ENCODE measurements at places on chromosomes 2 and 18.

- no peak for DNase-seq
Measured at GRCh38 chr2:202014759-202015211, 18.9 kb upstream of the FZD7 start.

GRCh38 chr2:231764760-231765159 is 16.3 kb downstream of the PDE6D start:
- no peak for DNase-seq

DNA sequence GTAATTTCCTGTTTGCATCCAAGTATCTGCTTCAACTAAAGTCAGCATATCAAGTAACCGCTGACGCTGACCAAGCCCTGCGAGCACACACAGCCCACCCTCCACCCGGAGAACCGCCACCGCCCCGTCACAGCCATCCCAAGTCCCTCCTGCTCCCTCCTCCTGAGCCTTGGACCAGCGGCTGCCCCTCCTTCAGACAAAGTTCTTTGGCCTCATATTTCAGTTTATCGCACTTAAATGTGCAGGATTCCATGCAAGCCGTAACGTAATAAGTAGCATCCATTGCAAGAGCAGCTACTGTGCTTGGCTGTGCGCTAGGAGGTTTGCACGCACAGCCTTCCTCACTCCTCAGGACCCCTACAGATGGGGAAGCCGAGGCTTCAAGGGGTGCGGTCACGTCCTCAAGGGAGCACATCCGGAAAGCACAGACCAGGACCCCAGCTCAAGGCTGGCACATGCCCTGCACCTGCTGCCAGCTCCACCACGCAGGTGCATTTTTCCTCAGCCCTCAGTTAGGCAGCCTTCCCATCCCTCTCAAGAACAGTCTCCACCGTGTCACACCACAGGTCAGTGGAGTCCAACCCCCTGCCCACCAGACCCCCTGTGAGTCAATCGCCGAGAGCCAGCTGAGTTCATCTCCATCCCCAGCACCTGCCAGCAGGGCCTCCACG is 17.1 kb downstream of the PXDN start:
- no peak for DNase-seq

- DNase-seq = no peak
Measured at GRCh38 chr2:158837645-158838044, 42.5 kb downstream of the DAPL1 start.

GRCh38 chr2:83022631-83023210 is 1436.4 kb downstream of the SUCLG1 start:
- DNase-seq = no peak

DNA sequence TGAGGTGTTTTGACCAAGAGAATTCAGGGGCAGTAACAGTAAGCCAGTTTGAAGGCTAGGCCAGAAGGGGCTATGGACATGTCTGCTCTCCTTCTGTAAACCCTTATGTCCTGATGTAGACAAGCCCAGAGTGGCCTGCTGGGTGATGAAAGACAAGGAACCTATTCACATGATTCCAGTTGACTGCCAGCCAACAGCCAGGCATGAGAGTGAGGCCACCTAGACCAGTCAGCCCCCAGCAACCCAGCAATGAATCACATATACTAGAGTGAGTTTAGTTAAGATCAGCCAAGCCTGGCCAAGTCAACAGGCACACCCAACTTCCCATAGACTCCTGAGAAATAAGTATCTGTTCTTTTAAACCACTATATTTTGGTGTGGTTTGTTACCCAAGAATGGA is 1889.7 kb upstream of the CELF4 start:
- no peak for DNase-seq

GRCh38 chr2:213219816-213220215 is 64.4 kb upstream of the SPAG16 start:
- DNase-seq = no peak

GRCh38 chr2:31113765-31114164 is 24.5 kb downstream of the GALNT14 start:
- DNase-seq = no peak

GRCh38 chr2:170265321-170265720 is 87.4 kb downstream of the MYO3B start:
- no peak for DNase-seq

DNA sequence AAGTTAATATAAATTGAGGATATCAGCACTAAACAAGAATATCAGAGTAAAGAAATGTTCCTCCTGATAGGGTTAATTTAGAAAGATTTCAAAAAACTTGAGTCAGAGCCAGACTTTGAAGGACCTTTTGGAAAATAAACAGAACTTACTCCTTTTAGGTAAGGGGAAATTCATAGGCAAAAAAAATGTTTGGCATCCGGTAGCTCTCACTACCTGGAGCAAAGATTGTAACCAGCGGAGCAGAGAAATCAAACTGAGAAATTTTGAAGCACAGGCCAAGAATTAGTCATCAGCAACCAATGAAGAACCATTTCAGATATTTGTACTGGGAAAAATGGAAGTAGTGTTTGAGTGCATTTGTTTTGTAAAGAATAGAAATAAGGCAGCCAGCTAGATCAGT is 113.0 kb downstream of the ICA1L start:
- no peak for DNase-seq

DNA sequence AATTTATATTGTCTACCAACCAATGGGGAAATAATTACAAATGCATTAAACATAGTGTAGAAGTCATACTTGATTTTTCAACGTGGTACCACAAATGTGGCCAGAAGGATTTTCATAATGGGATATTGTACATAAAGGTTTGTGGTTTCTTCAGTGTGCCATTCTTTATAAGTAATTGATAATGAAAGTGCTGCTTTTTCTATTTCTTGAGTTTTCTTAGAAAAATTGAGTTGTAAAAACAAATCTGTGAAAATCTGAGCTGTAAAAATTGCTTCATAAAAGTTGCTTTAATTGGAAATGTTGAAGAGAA is 103.6 kb downstream of the KYNU start:
- DNase-seq = no peak

GRCh38 chr2:212913640-212914306 is 237.6 kb downstream of the IKZF2 start:
- no peak for DNase-seq

DNA sequence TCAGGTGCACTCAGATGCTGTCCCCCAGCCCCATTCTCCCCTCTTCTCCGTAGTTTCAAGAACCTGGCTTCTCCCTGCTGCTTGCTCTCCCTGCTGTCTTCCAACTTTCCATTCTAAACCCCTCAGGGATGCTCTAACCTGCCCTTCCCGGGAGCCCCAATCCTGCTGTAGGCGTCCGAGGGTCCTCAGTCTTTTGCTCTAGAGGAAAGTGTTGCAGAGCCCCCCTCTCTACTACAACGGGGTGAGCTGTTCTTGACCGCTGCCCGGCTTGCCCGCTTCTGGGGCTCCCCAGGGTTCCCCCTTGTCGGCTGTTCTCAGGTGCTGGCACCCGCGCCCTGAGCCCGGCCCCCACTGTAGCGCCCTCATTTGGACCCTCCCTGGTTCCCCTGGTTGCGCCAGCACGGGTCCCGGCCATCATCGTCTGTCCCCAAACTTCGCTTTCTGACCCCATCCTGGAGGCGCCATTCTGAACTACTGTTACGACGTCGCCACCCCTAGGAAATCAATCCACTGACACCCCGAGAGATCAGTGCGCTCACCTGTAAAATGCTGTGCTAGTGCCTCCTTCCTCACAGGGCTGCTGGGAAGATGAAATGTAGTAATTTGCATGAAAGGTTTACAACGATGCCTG is 31.9 kb upstream of the REG3G start:
- no peak for DNase-seq

DNA sequence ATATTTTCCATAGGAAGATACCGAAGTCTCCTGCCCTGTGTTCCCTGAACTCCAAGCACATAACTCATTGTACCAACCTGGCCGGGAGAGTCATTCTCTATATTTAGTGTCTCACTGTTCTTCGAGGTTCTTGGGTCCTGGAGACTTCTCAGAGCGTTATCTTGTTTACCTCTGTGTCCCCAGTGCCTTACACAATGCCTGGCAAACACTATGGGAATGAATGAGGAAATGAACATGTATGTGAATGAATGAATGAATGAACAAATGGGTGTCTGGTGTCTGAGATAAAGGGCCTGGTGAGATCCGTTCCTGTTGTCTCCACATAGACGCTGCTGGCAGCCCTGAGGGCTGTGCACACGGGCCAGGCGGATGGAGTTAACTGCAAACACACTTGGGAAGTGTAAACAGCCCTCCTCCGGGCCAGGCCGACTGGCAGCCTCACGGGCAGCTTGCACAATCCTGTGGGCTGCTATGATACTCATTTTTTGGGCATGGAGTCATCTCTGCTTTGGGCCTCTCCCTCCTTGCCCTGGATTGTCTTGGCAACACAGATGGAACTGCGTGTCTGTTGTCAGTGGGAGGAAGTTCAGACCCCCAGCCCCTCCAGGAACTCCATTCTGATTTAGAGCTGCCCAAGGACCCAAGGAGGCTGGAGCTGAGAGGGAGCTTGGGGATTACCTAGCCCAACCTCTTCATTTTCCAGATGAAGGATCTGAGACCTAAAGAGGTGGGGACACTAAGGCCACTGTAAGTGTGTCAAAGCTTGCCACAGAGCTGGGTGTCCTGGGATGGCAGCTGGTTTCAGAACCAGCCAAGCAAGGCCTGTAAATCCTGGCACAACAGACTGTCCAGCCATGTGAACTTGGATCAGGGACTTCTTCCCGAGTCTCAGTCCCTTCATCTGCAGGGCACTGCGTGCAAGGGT is 124.4 kb downstream of the INHBB start:
- no peak for DNase-seq

GRCh38 chr2:24512404-24512803 is 21.4 kb downstream of the NCOA1 start:
- DNase-seq = no peak

- peak; percentile 78 for DNase-seq
Measured at GRCh38 chr18:35247412-35248249, 6.8 kb downstream of the ZNF397 start.

GRCh38 chr18:76042511-76042910 is 452.5 kb downstream of the ZNF516 start:
- DNase-seq = no peak

DNA sequence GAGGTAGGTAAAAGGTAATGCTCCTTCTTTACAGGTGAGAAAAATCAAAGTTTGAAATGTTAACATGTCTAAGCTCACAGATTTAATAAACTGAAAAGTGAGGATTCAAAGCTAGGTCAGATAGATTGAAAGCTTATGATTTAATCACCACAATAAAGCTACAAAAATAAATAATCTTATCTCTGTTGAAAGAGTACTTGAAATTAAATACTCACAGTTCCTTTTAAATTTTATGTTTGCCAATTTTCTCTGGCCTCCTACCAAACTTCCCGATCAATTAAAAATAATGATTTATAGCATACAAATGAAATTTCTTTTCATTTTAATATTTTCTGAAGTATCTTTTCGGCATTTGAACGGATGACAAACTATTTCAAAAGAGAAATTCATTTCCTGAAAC is 77.3 kb downstream of the GAREM1 start:
- DNase-seq = no peak

GRCh38 chr18:13657974-13658373 is 68.4 kb downstream of the FAM210A start:
- DNase-seq = no peak

- peak; percentile 31 for DNase-seq
Measured at GRCh38 chr2:195533771-195534642, 123.0 kb upstream of the SLC39A10 start.

DNA sequence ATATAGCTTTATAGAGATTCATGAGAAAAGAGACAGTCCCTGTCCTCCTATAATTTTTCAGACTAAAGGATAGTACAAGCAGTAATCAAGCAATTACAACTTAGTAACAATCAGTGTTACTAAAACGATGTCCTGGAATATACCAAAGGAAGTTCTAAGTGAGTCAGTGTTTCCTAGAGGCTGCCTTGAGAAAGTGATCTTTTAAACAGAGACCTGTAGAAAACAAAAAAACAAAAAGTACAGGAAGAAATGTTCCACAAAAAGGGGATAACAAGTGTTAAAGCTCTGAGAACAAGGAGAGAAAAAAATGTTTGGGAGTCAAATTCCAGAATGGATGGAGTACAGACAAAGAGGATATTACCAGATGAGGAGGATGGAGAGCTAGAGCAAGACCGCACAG is 556.4 kb downstream of the ERBB4 start:
- DNase-seq = no peak

GRCh38 chr2:221897718-221898117 is 325.6 kb upstream of the EPHA4 start:
- DNase-seq = no peak

- no peak for DNase-seq
Measured at GRCh38 chr18:36724591-36725001, 104.2 kb downstream of the TPGS2 start.

- DNase-seq = no peak
Measured at GRCh38 chr2:226213717-226214116, 585.9 kb downstream of the IRS1 start.

DNA sequence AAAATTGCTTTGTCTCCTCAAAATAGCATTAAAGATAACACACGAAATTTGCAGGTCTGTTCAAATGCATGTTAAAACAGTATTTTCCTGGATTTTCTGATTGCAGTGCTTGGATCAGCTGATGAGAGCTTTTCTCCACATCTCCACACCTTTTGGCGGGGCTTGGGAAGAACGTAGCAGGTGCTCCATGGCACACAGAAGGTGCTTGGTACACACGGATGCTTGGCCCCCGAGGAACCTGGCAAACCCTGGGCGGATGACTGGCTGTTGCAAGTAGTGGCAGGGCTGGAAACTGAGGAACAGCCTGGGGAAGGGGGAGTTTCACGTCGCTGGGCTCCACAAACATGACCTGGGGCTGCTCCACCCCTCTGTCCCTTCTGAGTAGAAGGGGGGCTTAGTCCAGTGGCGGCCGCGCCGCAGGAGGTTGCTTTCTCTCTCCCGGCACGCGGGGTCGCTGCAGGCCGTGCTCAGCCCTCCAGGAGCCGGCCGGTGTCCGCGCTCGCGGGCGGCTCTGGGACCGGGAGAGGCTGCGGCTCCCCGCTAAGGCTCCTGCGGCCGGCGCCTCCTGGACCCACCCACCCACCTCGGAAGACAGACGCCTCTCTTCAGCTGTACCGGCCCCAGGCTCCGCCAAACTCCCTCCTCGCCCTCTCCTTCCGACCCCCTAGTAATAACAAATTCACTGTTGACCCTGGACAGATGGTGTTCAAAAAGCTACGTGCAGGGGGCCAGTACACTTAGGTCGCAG is 69.3 kb downstream of the MARCO start:
- DNase-seq = no peak

GRCh38 chr2:39160982-39161381 is 40.1 kb upstream of the SOS1 start:
- DNase-seq = no peak

- DNase-seq = no peak
Measured at GRCh38 chr2:58553937-58554336, 312.8 kb upstream of the FANCL start.
